ENCODE measurements at places on chromosomes 12 and 14.

- DNase-seq, result no peak
Observed at GRCh38 chr14:81172353-81172752, 48.4 kb downstream of the GTF2A1 start.

GRCh38 chr12:51051787-51052186 lies 3.7 kb downstream of the LETMD1 start:
- no peak for DNase-seq

- no peak for DNase-seq
Observed at GRCh38 chr14:94213021-94213420, 38.9 kb downstream of the PPP4R4 start.

GRCh38 chr12:99282086-99282485 lies 365.5 kb upstream of the GARIN6 start:
- no peak for DNase-seq

All from ascending aorta (tissue), 2 donors.